ENCODE measurements at places on chromosomes 7 and 10.

GRCh38 chr7:102992938-102993717 is 80.3 kb downstream of the LRRC17 start:
- DNase-seq: no peak

GRCh38 chr10:103427866-103428265 is 24.3 kb downstream of the CALHM2 start:
- no peak for DNase-seq

DNA sequence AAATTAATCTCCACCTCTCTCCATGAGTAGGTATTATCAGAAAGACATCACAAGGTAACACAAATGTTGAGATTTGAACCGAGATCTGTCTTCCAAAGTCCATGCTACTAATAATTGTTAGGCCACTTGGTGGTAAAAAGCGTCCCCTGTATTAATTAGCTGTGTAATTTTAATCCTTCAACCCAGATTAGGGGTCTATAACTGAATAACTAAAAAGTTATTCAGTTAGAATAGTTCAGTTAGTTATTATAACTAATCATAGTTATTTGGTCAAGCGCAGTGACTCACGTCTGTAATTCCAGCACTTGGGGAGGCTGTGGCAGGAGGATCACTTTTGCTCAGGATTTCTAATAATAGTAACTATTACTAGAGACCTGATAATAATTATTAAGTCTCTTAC is 5.6 kb downstream of the PDSS1 start:
- DNase-seq: no peak

DNA sequence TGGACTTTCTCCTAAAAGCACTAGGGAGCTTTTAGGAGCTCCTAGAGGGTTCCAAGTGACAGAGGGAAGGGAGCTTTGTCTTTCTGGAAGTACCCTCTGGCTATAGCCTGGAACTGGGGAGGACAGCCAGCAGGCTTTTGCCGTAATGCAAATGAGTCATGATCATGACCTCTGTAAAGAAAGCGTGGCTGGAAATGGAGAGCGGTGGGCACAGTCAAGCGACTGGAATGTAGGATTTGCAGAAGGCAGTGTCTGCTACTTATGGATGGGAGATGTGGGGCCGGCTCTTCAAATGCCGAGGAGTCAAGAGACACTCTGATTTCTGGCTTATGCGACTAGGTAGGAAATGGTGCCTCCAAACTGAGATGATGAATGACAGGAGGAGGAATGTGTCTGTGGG is 34.6 kb upstream of the PLPP4 start:
- DNase-seq: no peak

DNA sequence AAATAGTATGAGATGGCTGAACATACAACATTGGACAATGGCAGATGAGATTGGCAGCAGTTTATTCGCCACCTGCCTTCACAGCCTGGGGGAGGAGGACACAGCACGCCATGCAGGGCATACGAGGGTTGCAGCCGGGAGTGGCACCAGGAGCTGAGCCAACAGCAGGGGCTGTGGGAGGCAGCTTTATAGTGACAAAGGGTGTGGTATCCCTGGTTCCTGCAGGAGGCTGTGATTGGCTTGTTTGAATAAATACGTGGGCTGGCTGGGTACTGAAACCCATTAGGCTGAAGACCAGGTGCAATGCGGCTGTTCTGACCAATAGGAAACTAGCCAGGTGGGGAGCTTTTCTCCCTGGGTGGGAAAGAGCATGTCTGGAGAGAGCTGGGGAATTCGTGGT is 68.9 kb upstream of the LEP start:
- no peak for DNase-seq

DNA sequence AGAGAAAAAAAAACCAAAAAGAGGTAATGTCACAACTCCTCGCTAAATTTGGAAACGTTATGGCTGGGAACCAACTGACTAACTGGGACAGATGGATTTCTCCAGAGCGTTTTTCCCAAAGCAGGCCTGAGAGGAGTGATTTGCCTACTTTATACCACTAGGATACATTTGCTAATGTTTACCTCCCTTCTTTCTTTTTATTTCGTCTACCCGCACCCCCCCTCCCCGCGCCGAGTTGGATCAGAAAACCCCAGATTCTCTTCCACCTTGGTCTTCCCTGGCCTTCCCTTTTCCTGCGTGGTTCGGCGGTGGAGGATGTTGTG is 7.2 kb downstream of the CPA2 start:
- no peak for DNase-seq

DNA sequence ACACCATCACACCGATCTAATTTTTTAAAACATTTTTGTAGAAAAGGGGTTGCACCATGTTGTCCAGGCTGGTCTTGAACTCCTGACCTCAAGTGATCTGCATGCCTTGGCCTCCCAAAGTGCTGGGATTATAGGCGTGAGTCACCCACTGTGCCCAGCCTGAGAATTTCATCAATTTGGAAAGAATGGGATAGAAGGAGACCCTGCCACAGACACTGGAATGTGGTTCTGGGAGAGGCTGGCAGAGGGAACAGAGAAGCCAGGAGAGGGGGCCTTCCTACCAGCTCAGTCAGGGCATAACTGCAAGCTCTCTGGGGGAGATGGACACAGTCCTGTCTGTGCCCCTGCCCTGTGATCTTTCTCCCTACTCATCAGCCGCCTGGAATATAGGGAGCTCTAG is 42.1 kb upstream of the MKRN1 start:
- no peak for DNase-seq

DNA sequence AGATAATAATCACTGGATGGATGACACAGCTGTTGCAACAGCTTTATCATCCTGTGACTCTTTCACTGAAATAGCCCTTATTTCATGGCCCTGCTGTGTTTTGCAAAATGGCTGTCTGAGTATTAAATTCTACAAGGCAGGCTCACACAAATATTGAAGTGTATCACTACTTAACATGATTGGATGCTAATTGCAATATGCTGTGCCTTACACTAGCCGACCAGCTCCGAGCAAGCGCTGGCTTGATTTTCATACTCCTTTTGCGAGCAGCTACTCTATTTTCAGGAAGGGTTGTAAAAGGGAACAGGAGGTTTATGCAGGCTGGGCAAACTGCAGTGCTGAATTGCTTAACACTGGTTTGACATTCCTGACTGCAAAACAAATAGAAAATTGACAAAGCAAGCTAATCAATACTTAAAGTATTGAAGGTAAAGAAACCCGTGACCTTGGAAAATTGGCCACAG is 121.6 kb downstream of the CACNB2 start:
- no peak for DNase-seq

DNA sequence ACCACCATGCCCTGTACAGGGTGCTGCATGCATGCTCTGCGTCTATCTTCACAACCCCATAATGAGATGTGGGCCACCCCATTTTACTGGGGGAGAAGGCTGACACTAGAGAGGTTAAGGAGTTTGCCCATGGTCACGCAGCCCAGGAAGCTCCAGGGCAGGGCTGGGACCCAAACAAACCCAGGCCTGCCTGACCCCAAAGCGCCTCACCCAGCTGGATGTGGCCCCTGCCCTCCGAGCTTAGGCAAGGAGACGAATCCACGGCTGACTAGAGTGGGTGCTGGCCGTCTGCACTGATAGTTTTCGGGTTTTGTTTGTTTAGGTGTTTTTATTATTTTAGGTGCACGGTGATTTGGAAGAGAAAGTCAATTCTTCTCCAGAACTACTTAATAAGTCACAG is 65.7 kb downstream of the CHST15 start:
- no peak for DNase-seq

DNA sequence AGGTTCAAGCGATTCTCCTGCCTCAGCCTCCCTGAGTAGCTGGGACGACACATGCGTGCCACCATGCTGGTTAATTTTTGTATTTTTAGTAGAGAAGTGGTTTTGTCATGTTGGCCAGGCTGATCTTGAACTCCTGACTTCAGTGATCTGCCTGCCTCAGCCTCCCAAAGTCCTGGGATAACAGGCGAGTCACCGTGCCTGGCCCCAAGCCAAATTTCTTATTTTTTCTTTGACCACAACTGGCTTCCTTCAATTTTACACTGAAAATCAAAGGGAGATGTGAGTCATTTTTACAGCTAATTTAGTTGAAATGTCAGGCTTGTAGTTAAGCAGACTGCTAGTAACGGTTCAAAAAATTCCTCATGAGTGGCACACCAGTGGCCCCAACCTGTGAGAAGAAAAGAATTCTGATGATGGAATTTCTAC is 7.8 kb downstream of the RNF216 start:
- DNase-seq: no peak

- DNase-seq: no peak
Measured at GRCh38 chr7:130333832-130334231, 10.8 kb upstream of the CPA5 start.

DNA sequence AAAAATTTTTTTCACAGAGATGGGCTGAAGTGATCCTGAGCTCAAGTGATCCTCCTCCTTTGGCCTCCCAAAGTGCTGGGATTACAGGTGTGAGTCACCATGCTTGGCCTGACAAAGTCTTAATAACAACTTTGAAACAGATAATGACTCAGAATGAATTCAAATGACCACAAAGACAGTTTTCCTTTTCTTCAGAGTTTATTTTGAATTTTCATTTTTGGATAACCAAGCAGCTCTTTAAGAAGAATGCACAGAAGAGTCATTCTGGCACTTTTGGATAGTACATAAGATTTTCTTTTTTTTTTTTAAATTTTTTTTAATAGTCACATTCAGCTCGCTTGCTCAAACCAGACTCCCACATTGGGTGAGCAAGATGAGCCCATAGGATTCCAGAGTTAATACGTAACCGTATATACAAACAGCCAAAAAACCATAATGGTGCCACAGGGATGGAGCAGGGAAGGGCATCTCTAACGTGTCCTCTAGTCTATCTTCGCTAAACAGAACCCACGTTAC is 43.0 kb upstream of the NMT2 start:
- no peak for DNase-seq

DNA sequence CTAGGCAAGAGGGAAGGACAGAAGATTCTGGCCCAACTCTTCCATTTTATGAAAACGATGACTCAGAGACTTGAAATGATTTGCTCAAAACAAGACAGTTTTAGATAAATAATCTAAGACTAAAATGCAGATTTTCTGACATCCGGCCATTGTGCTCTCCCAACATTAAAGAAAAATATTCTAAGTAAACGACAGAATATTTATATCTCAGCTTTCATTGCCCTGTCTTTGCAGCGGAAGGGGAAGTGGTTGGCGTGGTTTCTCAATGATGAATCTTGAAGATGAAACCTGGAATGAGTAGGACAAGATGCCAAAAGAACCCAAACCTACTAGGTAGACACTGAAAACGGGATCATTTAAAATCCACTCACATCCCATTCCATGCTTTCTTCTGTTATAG is 28.9 kb upstream of the NPY start:
- no peak for DNase-seq

- DNase-seq: no peak
Measured at GRCh38 chr7:126222782-126223181, 1030.0 kb downstream of the GRM8 start.

DNA sequence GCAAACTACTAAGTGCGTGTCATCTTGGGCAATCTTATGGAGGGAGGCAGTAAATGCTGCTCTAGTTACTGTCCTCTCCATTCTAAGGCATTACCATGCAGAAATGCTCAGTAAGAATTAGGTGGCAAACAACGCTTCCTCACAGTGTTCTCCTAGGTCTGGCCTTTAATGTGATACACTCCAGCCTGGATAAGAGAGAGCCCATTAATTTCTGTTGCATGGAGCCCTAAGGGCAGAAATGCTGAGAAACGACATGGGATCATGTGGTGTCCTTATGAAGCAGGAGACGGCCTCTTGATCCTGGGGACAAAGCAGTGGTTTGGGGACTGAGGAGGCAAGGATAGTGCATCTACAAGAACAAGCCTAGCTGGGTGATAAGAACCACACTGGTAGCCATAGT is 44.0 kb downstream of the SLC25A13 start:
- no peak for DNase-seq

DNA sequence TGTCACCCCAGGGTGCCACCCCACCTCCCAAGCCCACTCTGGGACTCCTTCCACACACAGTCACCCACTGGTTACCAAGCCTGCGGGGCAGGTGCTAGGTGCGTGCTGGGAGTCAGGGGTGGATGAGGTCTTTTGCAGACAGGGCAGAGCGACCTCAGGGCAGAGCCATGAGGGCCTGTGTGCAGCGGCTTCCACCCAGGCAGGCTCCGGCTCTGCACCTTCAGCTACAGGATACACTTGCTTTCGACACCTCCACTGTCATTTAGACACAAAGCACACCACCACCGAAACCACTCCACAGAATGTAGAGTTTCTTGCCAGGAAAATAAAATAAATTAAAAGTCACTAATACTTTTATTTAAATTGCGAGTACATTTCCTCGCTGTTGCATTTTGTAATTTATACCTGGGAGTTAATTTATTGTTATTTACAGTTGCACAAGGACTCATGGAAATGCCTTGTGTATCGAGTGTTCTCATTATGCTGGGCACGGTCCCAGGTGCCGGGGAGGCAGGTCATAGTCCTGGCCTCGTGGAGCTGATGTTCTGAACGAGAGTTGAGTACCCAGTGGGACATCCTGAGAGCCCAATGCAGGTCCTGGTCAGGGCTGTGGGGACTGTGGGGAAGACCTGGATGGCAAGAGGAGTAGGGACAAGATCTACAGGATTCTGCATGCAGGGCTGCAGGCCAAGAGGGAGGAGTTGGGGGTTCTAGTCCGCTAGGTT is 127.8 kb downstream of the CUX1 start:
- no peak for DNase-seq

DNA sequence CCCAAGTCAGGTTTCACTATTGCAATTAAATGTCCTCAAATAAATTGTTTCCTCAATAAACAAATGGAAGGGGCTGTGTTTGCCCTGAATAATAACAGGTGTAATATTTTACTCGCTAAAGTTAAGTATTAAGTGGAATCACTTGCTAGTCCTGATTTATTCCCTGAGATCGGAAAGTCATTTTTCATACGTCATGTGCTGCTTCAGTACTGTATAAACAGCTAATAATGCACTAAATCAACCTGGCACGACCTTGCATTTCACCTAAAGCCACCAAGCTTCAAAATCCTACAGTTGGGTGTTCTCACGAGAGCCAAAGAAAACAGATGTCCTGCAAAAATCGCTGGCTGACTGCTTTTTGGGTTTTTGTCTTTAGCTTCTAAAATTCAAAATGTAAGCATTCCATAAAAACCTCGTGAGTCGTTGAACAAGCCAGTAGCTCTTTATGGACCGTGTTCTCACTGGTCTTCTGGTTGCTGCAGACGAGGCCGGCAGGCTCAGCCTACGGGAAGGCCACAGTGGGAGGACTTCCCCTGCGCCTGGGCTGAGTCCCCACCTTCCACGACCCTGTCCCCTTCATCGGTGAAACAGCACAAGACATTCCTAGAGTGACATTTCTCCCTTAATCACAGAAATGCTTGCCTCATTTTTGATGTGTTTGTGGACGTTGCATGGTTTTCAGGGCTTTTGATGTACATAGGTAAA is 17.9 kb upstream of the MNX1 start:
- no peak for DNase-seq

DNA sequence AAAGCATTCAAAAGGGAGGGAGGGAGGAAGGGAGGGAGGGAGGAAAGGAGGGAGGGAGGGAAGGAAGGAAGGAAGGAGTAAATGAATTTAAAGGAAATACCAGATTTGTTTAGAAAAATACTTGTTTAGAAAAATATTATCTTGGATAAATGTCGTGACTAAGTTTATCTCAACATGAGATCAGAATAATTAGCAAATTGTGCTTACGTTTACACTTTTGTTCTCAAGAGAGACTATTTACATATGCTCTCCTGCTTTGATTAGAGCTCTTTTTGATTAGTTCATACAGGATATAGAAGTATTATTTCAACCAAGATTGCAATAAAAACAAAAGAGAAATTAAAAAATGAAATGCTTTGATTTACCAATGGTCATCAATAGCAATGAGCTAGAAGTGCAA is 186.2 kb downstream of the HIBADH start:
- DNase-seq: no peak

GRCh38 chr10:1177936-1178335 is 121.8 kb downstream of the WDR37 start:
- no peak for DNase-seq
